ENCODE measurements at places on chromosomes 12 and 14. TPM values are rescaled to one million over a fixed set of nuclear protein-coding genes. Genes with fewer than 3 reads are reported as not detected.

The GLIPR1L1 gene
- total RNA-seq = not detected

The ASPG gene
- 0.38 TPM for total RNA-seq

The PRB2 gene
- not detected for total RNA-seq

The MARCHF9 gene
- total RNA-seq = 40.5 TPM

The PLEKHH1 gene
- total RNA-seq = 1.7 TPM

The GZMH gene
- total RNA-seq = 0.70 TPM

The CBLN3 gene
- total RNA-seq = 2.0 TPM

The ZFC3H1 gene
- 136 TPM for total RNA-seq

The RD3L gene
- total RNA-seq = not detected

The OTX2 gene
- total RNA-seq = not detected

The MMP19 gene
- total RNA-seq = 0.08 TPM

GRCh38 chr12:117513353-117513752 is 151.9 kb upstream of the NOS1 start:
- no peaks in the 10 kb centered on the region for H3K36me3 ChIP-seq
- no peak overlapping the region for H3K4me3 ChIP-seq
- H3K27me3 ChIP-seq = no peaks in the 10 kb centered on the region
- H3K4me1 ChIP-seq = no peaks in the 10 kb centered on the region
- no peak for DNase-seq

DNA sequence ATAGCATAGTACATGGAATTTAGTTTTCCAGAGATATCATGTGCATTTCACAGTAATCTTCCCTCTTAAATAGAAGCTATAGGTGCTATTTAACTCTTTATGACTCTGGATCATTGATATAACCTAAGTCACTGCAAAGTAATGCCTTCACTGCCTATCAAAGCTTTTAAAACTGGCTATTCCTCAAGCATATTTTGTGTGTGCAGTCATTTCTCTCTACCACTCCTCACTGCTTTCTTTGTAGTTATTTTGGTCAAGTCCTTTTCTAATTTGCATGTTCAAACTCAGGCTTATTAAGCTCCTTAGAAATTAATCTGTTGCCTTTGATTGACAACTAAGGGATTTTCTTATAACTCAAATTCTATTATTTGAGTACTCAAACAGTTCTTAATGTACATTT is 79.4 kb upstream of the PLEKHG7 start:
- no peak for DNase-seq
- H3K4me3 ChIP-seq = no peak overlapping the region
- no peak overlapping the region for H3K27ac ChIP-seq
- H3K4me1 ChIP-seq = no peaks in the 10 kb centered on the region
- H3K36me3 ChIP-seq = no peaks in the 10 kb centered on the region

DNA sequence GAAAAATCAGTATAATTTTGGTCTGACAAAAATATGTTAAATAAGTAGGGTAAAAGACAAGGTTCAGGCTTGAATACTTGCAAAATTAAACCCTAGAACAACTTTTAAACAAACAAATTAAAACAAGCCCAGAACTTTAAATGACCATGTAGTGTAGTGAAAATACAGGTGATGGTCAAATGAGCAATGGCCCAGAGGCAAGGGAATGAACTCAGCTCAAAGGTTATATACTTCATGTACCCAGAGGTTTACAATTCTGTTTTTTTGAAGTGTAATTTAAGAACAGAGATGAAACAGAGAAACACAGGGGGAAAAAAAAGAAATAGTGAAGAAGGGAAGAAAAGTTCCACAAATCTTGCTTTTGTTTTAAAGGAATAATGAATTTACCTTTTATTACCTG is 949.2 kb downstream of the TRHDE start:
- H3K27ac ChIP-seq = no peak overlapping the region
- H3K36me3 ChIP-seq = no peaks in the 10 kb centered on the region
- H3K4me3 ChIP-seq = no peak overlapping the region
- H3K27me3 ChIP-seq = no peaks in the 10 kb centered on the region
- DNase-seq = no peak

DNA sequence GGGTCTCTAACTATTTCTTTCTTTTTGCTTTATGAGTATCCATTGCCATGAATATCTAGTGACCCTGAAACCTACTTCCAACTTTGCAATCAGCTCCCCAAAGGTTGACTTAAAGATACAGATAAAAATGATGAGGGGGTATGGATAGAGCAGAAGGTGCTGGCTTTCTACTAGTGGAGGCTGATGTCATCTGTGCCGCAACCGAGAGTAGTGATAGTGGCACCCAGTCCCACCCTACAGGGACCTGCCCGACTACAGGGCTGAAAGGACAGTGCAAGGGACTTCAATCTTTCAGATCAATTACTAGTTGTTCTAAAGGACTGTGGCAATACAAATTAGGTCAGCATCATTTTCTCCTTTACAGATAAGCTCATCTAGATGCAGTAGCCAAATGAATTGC is 806.0 kb downstream of the VRK1 start:
- peaks cover 60% of the 10 kb centered on the region for H3K4me1 ChIP-seq
- no peaks in the 10 kb centered on the region for H3K27me3 ChIP-seq
- DNase-seq = peak; percentile 58
- no peaks in the 10 kb centered on the region for H3K36me3 ChIP-seq
- H3K27ac ChIP-seq = peak overlapping the region; percentile 80
- peak overlapping the region; percentile 37 for H3K4me3 ChIP-seq

DNA sequence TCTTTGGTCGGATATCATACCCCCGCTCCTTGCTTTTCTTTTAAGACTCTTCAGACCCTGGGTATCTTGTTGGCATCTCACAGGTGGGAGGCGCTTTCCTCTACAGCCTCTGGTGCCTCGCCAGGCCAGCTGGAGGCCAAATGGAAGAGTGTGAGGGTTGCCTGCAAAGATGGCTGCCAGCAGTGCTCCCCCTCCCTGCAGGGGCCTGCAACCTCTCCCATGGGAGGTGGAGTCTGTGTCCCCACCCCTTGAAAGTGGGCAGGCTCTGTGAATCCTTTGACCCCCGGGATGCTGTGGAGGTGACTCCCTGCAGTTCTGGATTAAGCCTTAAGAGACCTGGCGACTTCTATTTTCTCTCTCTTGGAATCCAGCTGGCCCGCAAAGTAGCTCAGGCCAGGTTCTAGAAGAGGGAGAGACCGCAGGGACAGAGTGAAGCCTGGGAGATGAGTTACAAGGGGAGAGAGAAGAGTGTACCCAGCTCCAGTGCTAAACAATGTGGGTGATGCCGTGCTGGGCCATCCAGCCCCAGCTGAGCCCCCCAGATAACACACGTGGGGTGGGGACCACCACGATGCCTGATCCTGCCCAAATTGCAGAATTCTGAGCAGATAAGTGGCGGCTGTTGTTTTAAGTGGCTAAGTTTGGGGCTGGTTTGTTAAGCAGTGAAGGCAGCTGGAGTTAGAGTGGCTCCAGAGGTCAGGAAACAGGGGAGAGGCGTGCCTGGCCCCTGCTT is 37.9 kb upstream of the NCOR2 start:
- H3K4me3 ChIP-seq = no peak overlapping the region
- H3K27me3 ChIP-seq = no peaks in the 10 kb centered on the region
- H3K36me3 ChIP-seq = no peaks in the 10 kb centered on the region
- peaks cover 23% of the 10 kb centered on the region for H3K4me1 ChIP-seq
- no peak overlapping the region for H3K27ac ChIP-seq

- peak overlapping the region; percentile 79 for H3K4me3 ChIP-seq
- peaks cover 26% of the 10 kb centered on the region for H3K4me1 ChIP-seq
- H3K27me3 ChIP-seq = no peaks in the 10 kb centered on the region
- no peaks in the 10 kb centered on the region for H3K36me3 ChIP-seq
Observed at GRCh38 chr12:7961395-7962178, 25.6 kb upstream of the SLC2A3 start.

DNA sequence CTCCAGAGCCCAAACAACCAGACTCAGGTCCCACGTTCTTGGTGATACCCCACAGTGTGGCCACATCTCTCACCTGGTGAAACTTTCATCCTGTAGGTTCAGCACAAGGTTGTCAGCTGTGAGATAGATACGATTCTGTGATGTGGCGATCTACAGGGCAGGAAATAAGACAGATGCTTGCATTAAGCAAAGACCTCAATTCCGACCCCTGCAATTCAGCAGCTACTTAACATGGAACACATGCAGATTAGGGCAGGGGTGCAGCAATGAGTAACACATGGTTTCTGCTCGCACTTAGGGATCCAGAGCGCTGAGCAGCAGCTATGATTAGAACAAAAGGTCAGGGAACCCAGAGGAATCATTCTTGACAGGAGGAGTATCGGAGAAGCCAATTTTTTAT is 4.1 kb downstream of the PHB2 start:
- H3K27ac ChIP-seq = no peak overlapping the region
- DNase-seq = no peak
- H3K36me3 ChIP-seq = peaks cover 18% of the 10 kb centered on the region
- H3K27me3 ChIP-seq = no peaks in the 10 kb centered on the region

GRCh38 chr12:63888908-63889635 is 44.6 kb downstream of the SRGAP1 start:
- H3K4me1 ChIP-seq = no peaks in the 10 kb centered on the region
- no peak for DNase-seq
- H3K27me3 ChIP-seq = no peaks in the 10 kb centered on the region
- H3K27ac ChIP-seq = no peak overlapping the region
- H3K36me3 ChIP-seq = no peaks in the 10 kb centered on the region

DNA sequence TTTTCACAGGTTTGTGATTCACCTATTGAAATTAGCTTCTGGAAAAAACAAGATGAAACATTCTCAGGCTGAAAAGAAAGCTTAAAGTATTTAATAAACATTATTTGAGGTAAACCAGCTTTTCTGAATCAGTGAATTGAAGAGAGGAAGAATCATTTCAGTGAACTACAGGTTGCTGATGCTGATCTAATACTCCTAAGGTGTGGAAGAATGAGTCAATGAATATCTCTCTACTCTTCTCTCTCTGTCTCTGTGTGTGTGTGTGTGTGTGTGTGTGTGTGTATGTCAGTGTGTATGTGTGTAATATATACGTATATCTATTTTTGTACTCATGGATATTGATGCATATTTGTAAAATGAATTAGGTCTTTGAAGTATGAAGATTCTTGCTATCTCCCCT is 312.2 kb downstream of the SSPN start:
- DNase-seq = no peak
- H3K36me3 ChIP-seq = no peaks in the 10 kb centered on the region
- H3K27me3 ChIP-seq = no peaks in the 10 kb centered on the region
- H3K4me3 ChIP-seq = no peak overlapping the region

DNA sequence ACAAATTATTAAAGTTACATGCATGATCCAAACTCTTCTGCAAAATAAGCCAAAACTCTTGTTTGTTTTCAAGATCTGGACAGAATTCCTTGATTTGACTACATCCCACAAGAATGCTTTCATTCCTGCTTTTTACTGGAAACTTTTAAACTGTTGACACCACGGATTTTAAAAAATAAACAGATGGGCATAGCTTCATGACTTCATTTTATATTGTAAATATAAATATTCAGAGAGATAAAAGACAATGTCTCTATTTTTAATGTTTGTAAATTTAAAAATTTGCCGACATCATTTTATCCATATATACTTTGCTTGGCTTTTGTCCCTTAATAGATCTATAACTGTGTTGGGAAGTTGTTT is 134.3 kb upstream of the DCN start:
- DNase-seq = no peak
- H3K27ac ChIP-seq = no peak overlapping the region
- H3K36me3 ChIP-seq = no peaks in the 10 kb centered on the region
- H3K4me1 ChIP-seq = no peaks in the 10 kb centered on the region
- no peaks in the 10 kb centered on the region for H3K27me3 ChIP-seq
- H3K4me3 ChIP-seq = no peak overlapping the region

DNA sequence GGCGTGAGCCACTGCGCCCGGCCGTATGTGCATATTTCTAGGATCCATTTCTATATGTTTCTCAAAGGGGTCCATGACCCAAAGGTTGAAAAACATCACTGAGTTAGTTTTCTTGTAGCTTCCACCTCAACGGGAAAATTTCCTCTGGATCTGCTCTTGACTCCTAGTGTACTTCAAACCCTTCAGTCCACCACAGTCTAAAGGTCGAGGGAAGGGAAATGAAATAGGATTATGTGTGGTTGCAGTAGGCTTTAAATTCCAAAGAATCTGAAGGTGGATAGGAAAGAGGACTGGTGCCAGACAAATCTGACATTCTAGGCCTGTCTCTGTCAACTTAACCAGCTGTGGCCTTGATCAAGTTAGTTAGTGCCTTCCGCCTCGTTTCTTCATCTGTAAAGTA is 1.7 kb upstream of the SUOX start:
- H3K27me3 ChIP-seq = no peaks in the 10 kb centered on the region
- H3K4me3 ChIP-seq = no peak overlapping the region
- peaks cover 40% of the 10 kb centered on the region for H3K36me3 ChIP-seq
- peaks cover 14% of the 10 kb centered on the region for H3K4me1 ChIP-seq
- no peak for DNase-seq
- no peak overlapping the region for H3K27ac ChIP-seq

- DNase-seq = no peak
- no peak overlapping the region for H3K4me3 ChIP-seq
- H3K27me3 ChIP-seq = no peaks in the 10 kb centered on the region
- no peaks in the 10 kb centered on the region for H3K4me1 ChIP-seq
- no peaks in the 10 kb centered on the region for H3K36me3 ChIP-seq
- H3K27ac ChIP-seq = no peak overlapping the region
Observed at GRCh38 chr12:77236066-77236465, 170.7 kb upstream of the E2F7 start.

GRCh38 chr12:69350002-69350626 is 1.9 kb downstream of the LYZ start:
- no peak overlapping the region for H3K27ac ChIP-seq
- H3K36me3 ChIP-seq = no peaks in the 10 kb centered on the region
- no peak overlapping the region for H3K4me3 ChIP-seq
- no peak for DNase-seq

- H3K27me3 ChIP-seq = no peaks in the 10 kb centered on the region
- H3K4me1 ChIP-seq = no peaks in the 10 kb centered on the region
- no peaks in the 10 kb centered on the region for H3K36me3 ChIP-seq
Observed at GRCh38 chr12:99647453-99647852, at the start of gene GARIN6. TSS of gene GARIN6 (plus strand) at chr12:99647753. CDS start at chr12:99648175, 422 bp downstream.

GRCh38 chr14:105374389-105374788 is 23.9 kb upstream of the TEX22 start:
- no peaks in the 10 kb centered on the region for H3K4me1 ChIP-seq
- no peak overlapping the region for H3K4me3 ChIP-seq
- no peak for DNase-seq
- H3K27me3 ChIP-seq = no peaks in the 10 kb centered on the region
- peaks cover 5% of the 10 kb centered on the region for H3K36me3 ChIP-seq
- no peak overlapping the region for H3K27ac ChIP-seq
